ENCODE measurements at places on chromosomes 5 and 9. TPM values are rescaled to one million over a fixed set of nuclear protein-coding genes. Genes with fewer than 3 reads are reported as not detected.

The HAPLN1 gene
- 15.9 TPM for total RNA-seq

The PCDHB5 gene
- total RNA-seq, result 11.1 TPM

The PCDHA9 gene
- 11.3 TPM for total RNA-seq

The FOXD4L5 gene
- total RNA-seq, result 0.46 TPM

The ICE1 gene
- 43.1 TPM for total RNA-seq

The C9orf50 gene
- 0.23 TPM for total RNA-seq

The NR5A1 gene
- total RNA-seq, result 0.69 TPM

The CNTFR gene
- 17.5 TPM for total RNA-seq

The PCDHGA10 gene
- 15.2 TPM for total RNA-seq

The GABRA1 gene
- 76.6 TPM for total RNA-seq

The SPATA31D4 gene
- total RNA-seq, result not detected

The RORB gene
- total RNA-seq, result 18.7 TPM

The KIF4B gene
- total RNA-seq, result 0.46 TPM

The TXNDC8 gene
- total RNA-seq, result not detected

The ADGRV1 gene
- total RNA-seq, result 191 TPM

The AHRR gene
- 1.6 TPM for total RNA-seq

The MLANA gene
- not detected for total RNA-seq

The SPINK7 gene
- not detected for total RNA-seq

The FRMPD1 gene
- total RNA-seq, result 3.0 TPM

The SLC25A2 gene
- total RNA-seq, result 0.23 TPM

The FGF10 gene
- total RNA-seq, result 8.3 TPM

The TNPO1 gene
- 149 TPM for total RNA-seq

The SLC36A1 gene
- 18.0 TPM for total RNA-seq
